Keratinocyte (primary cell): ENCODE measurements at places on chromosomes 16 and 17.

DNA sequence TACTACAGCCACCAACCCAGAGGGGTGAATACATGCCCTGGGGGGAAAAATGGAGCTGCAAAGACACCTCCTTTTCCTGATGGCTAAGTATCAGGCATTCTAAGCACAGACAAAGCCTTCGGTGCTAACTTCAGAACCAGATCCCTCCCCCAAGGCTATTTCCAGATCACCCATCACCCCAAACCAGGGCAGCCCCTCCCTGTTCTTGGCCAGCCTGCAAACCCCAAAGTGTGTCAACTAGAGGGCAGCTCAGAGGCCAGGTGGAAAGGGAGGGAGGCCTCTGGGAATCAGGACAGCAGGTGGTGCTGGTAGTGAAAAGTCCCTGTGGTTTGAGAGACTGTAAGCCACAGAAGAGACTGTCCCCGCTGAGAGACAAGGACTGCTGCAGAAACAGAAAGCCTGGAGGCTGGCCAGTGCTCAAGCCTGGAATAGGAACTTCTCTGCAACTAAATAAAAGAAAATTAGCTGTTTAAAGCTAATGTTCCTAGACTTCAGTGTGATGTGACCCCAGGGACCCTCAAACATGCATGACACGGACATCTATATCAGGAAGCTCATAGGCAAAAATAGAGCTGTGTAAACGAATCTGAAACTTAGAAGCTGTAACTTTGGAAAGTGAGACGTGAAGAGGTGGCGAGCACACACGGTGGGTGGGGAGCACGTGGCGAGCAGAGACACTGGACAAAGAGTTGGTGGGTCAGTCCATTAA is 9.1 kb downstream of the TUBG1 start:
- no peak overlapping the region for H3K4me3 ChIP-seq
- H3K36me3 ChIP-seq: peaks cover 15% of the 10 kb centered on the region
- H3K27me3 ChIP-seq: no peaks in the 10 kb centered on the region

GRCh38 chr17:42177684-42178083 is 3.3 kb downstream of the KCNH4 start:
- H3K4me3 ChIP-seq: no peak overlapping the region
- no peak for DNase-seq
- no peak overlapping the region for H3K27ac ChIP-seq
- H3K27me3 ChIP-seq: peaks cover 35% of the 10 kb centered on the region
- H3K4me1 ChIP-seq: no peaks in the 10 kb centered on the region

GRCh38 chr16:82400046-82400445 is 226.7 kb upstream of the CDH13 start:
- H3K4me1 ChIP-seq: no peaks in the 10 kb centered on the region
- no peak overlapping the region for H3K27ac ChIP-seq
- H3K4me3 ChIP-seq: no peak overlapping the region
- H3K36me3 ChIP-seq: no peaks in the 10 kb centered on the region

GRCh38 chr17:20948984-20949777 is 93.6 kb downstream of the USP22 start:
- H3K27me3 ChIP-seq: no peaks in the 10 kb centered on the region
- no peaks in the 10 kb centered on the region for H3K36me3 ChIP-seq
- H3K27ac ChIP-seq: no peak overlapping the region
- DNase-seq: no peak
- peaks cover 8% of the 10 kb centered on the region for H3K4me1 ChIP-seq

DNA sequence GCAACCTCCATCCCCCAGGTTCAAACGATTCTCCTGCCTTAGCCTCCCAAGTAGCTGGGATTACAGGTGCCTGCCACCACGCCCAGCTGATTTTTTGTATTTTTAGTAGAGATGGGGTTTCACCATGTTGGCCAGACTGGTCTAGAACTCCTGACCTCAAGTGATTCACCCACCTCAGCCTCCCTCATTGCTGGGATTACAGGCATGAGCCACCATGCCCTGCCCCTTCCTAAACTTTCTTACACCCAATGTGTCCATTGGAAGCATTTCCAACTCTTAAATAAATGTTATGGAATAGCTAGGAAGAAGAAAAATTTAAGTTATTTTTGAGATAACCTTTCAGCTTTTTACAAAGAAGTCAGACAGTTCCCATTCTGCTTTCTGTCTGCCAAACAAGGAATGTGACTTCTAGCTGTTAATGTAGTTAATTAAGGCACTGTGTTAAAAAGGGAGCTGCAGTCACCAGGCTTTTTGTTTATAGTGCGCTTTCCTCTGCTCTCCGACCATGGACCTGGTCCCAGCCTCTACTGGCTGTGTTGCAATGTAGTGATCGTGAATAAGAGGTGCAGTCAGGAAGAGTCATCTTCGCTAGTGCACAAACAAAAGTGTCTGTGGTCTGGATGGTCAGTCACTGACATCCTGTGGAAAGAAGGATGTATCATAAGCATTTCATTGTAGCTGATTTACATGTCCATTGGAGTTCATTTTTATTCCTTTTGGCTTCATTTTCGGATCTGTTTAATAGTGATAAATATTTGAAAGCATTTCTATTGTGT is 39.7 kb downstream of the USP10 start:
- DNase-seq: no peak
- H3K4me3 ChIP-seq: no peak overlapping the region
- H3K27me3 ChIP-seq: no peaks in the 10 kb centered on the region
- peaks cover 43% of the 10 kb centered on the region for H3K4me1 ChIP-seq
- peaks cover 13% of the 10 kb centered on the region for H3K36me3 ChIP-seq
- H3K27ac ChIP-seq: no peak overlapping the region

DNA sequence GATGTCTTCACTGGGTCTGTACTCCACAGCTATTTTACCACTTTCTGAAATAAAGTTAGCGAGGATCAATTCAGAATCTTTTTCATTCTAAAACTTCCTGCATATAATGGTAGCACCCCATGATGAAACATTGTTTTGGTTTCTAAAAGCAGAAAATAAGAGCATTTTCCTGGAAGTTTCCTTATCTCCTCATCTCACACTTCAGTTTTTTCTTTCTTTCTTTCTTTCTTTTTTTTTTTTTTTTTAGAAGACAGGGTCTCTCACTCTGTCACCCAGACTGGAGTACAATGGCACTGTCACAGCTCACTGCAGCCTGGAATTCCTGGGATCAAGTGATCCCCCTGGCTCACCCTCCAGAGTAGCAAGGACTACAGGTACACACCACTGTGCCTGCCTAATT is 10.3 kb downstream of the RDM1 start:
- H3K27me3 ChIP-seq: no peaks in the 10 kb centered on the region
- H3K4me1 ChIP-seq: no peaks in the 10 kb centered on the region
- H3K4me3 ChIP-seq: no peak overlapping the region
- H3K27ac ChIP-seq: no peak overlapping the region
- H3K36me3 ChIP-seq: no peaks in the 10 kb centered on the region

DNA sequence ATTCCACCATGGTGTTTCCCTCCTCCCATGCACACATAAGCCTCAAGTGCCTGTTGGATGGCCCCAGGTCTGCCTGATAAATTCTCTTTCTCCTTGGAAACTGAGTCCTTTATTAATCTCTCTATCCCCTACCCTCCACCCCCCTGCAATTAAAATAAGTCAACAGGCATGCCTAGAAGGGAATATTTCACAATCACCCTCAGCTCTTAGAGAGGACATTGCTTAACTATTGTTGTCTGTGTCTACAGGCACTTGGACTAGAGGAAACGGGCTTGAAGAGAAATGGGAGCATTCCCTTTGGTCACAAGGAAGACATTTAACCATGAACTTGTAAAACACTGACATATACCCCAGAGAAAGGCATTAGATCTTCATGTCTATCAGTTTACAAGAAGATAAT is 39.5 kb downstream of the RCVRN start:
- no peaks in the 10 kb centered on the region for H3K27me3 ChIP-seq
- H3K36me3 ChIP-seq: no peaks in the 10 kb centered on the region
- DNase-seq: no peak
- no peak overlapping the region for H3K4me3 ChIP-seq

GRCh38 chr17:82553210-82553930 is 33.8 kb downstream of the FOXK2 start:
- H3K27me3 ChIP-seq: no peaks in the 10 kb centered on the region
- DNase-seq: no peak
- H3K4me3 ChIP-seq: no peak overlapping the region
- peaks cover 22% of the 10 kb centered on the region for H3K4me1 ChIP-seq

DNA sequence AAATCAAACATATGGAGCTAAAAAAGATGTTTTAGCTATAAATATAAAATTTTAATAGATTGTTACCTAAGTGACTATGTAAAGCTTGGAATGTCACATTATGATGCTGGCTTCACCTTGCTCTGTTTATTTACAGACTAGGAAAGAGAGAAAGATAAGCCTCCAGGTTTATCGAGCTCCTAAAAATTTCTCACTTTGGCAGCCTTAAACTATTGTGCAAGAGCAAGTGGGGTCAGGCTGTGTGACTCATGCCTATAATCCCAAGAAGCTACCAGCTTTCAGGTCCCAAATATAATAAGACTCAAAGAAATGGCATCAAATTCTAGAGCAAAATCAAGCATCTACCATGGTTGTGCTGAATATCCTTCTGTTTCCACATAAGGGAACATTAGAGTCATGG is 34.3 kb upstream of the PRSS54 start:
- H3K4me3 ChIP-seq: no peak overlapping the region
- H3K27me3 ChIP-seq: no peaks in the 10 kb centered on the region
- no peak overlapping the region for H3K27ac ChIP-seq
- no peak for DNase-seq
- H3K4me1 ChIP-seq: no peaks in the 10 kb centered on the region

DNA sequence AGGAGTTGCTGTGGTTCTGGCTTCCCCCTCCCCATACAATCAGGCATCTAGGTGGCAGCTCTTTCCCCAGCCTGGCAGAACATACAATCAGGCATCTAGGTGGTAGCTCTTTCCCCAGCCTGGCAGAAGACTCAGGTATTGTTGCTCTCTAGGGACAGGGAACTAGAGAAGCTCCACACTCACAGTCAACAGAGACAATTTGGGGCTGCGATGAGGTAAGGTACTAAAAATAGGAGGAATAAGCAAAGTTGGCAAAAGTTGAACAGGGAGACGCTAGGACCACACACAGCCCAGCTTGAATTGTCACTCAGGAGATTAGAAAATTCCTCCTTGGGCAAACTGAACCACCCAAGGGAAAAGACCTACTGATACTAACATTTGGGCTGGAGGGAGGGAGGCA is 315.5 kb upstream of the CDH5 start:
- no peaks in the 10 kb centered on the region for H3K4me1 ChIP-seq
- DNase-seq: no peak
- H3K27ac ChIP-seq: no peak overlapping the region
- no peaks in the 10 kb centered on the region for H3K27me3 ChIP-seq
- no peak overlapping the region for H3K4me3 ChIP-seq

GRCh38 chr16:82625066-82625968 is 1.5 kb upstream of the CDH13 start:
- DNase-seq: no peak
- H3K36me3 ChIP-seq: no peaks in the 10 kb centered on the region
- H3K4me1 ChIP-seq: peaks cover 28% of the 10 kb centered on the region
- no peak overlapping the region for H3K27ac ChIP-seq
- H3K27me3 ChIP-seq: no peaks in the 10 kb centered on the region

DNA sequence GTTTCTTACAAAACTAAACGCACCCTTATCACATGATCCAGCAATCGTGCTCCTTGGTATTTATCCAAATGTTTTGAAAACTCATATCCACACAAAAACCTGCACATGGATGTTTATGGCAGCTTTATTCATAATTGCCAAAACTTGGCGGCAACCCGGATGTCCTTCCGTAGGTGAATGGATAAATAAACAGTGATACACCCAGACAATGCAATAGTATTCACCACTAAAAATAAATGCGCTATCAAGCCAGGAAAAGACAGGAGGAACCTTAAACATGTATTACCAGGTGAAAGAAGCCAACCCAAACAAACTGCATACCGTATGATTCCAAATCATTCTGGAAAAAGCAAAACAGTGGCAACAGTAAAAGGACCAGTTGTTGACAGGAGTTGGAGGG is 10.0 kb downstream of the SPATA32 start:
- no peak for DNase-seq
- H3K27ac ChIP-seq: no peak overlapping the region
- no peak overlapping the region for H3K4me3 ChIP-seq
- peaks cover 13% of the 10 kb centered on the region for H3K4me1 ChIP-seq

DNA sequence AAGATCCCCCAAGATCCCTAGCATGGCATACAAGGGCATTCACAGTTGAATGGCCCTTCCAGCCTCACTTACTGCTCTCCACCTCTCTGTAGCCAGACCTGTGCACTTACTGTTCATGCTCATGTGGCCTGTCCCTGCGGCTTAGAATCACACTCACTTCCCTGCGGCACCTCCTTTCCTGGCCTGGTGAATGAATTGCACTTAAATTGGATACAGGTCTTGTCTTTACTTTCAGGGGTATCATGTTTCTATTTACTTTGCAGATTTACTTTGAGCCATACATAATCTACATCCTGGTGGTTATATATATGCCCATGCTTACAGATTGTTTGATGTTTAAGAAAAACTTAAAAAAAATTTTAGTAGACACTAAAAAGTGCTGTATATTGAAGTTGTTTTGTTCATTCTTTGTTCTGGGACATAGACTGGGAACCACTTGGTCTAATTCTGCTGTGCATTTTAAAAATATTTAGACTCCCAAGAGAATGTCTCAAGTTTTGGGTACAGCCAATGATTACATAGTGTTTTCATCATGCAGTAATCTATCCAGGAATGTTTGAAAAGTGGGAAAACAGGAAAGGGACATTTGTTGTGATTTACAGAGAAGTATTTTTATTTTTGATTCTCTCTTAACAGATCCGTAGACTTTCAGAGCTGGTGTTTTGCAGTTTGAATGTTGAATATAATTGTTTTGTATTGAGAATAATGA is 63.9 kb downstream of the NUP88 start:
- H3K4me1 ChIP-seq: no peaks in the 10 kb centered on the region
- DNase-seq: no peak
- H3K27me3 ChIP-seq: no peaks in the 10 kb centered on the region
- H3K36me3 ChIP-seq: peaks cover 9% of the 10 kb centered on the region
- no peak overlapping the region for H3K27ac ChIP-seq

DNA sequence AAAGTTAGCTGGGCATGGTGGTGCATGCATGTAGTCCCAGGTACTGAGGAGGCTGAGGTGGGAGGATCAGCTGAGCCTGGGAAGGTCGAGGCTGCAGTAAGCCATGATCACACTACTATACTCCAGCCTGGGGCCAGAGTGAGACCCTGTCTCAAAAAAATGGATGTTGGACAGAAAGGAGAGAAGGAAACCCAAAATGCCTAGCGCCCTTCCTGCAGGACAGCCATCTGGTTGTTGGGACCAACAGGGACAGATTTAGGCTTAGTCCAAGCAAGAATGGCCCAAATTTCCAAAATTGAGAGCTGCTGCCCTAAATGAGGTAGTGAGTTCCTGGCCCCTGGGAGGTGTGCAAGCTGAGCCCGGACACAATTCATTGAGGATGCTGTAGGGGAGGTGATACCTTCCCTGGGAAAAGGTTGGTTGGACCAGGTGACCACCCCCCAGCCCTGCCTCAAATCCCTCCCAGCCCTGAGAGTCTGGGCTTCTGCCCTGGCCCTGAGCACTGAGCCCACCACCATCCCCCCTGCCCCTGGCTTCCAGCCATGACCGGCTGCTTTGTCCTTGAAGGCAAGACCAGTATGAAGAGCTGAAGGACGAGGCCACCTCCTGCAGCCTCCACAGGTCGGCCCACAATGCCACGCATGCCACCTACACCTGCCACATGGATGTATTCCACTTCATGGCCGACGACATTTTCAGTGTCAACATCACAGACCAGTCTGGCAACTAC is 35.1 kb downstream of the IL21R start:
- H3K36me3 ChIP-seq: no peaks in the 10 kb centered on the region
- peaks cover 11% of the 10 kb centered on the region for H3K4me1 ChIP-seq
- DNase-seq: no peak

GRCh38 chr16:86499889-86500707 is 10.2 kb upstream of the FOXF1 start:
- H3K27ac ChIP-seq: no peak overlapping the region
- H3K4me3 ChIP-seq: no peak overlapping the region
- H3K27me3 ChIP-seq: peaks cover 94% of the 10 kb centered on the region
- no peaks in the 10 kb centered on the region for H3K36me3 ChIP-seq
